ENCODE measurements at places on chromosomes 5 and 9.
A peak's percentile ranks its signal among the peaks of the same experiment; 100 is the strongest.

GRCh38 chr9:136327304-136327974 lies at the start of gene GPSM1:
Gene GPSM1, plus strand, starts transcription at chr9:136327539. Its CDS starts 157 bp downstream, at chr9:136327696.
- peak; percentile 34 for DNase-seq

DNA sequence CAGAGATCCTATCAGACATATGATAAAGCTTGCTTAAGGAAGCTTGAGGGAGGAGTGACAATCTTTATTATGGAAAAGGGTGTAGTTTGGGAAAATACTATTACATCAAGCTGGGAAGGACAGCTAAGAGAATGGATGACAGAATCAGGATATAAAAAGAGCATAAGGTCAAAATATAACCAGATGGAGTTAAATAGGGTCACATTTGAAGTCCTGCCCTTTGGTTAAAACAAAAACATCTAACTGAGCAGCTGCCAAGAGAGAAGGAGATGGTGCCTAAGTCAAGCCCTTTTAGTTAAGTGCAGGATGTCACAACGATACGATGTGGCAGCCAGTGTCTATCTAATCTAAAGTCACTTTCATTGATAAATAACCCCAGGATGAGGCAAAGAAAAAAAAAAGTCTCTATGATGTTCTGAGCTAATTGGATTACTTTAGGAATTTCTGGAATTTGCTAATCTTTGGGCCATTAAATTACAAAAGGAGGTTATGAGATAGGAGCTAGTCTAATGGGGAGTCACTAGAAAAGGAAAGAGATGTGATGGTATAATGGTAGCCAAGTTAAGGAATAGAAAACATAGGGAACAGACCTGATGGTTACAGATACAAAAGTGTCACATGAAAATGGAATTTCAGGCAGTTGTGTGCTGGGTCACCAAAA lies 365.2 kb downstream of the PDE4D start:
- DNase-seq: no peak

GRCh38 chr9:118596374-118597015 lies 772.7 kb downstream of the BRINP1 start:
- no peak for DNase-seq

DNA sequence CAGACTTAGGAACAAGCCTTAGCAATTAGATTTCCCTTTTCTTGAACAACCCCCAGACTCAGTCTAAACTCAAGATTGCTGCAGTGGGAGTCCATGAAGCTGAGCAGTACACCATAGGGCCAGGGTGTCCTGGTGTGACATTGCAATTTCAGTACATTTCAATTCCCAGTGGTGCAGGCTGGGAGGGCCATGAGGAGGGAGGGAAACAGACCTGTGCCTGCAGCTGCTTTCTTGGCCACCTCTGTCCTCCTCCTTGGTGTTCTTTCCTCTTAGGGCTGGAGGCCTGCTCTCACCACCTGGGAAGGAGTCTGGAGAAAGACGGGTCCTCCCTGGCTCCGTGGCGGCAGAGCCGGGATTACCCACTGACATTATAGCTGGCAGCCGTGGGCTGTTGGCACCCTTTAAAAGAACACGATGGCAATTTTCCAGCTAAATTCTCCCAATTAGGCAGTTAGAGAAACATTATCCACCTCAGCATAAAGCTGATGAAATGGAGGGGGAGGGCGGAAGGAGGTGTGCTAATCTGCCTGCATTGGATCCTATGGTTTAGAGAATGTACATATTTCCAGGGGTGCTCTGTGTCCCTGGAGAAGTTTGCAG lies 186.4 kb downstream of the SLIT3 start:
- DNase-seq: no peak

- DNase-seq: no peak
Measured at GRCh38 chr5:94910721-94911120, 292.3 kb downstream of the SLF1 start.

DNA sequence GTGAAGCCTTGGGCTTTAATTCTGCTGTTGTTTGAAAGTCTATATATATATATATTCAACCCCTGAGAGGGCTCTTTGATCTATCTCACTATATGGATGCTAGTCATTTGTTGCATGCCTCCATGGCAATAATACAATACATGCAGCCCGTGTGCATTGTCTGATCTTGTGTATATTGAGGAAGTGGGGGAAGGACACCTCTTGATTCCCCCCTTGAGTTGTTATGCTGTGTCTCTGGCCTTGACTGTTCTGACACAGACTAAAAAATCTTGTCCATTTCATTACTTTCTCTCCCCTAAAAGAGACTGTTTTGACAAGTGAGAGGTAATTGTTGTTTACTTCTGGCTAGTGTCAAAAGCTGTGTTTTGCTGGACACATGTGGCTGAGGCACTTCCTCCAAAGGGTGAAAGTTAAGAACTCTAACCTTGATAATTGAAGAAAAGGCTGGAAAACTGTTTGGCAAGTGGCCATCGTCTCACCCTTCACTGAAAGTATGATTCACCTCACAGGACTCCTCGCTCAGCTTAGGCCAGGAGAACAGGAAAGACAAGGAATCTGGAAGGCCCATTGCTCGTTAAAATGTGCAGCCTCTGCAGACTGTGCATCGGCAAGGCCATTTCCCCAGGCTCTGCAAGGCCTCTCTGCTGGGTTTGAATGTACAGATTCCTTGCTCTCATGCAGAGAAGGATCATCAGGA lies 304.0 kb downstream of the PRELID2 start:
- DNase-seq: no peak

DNA sequence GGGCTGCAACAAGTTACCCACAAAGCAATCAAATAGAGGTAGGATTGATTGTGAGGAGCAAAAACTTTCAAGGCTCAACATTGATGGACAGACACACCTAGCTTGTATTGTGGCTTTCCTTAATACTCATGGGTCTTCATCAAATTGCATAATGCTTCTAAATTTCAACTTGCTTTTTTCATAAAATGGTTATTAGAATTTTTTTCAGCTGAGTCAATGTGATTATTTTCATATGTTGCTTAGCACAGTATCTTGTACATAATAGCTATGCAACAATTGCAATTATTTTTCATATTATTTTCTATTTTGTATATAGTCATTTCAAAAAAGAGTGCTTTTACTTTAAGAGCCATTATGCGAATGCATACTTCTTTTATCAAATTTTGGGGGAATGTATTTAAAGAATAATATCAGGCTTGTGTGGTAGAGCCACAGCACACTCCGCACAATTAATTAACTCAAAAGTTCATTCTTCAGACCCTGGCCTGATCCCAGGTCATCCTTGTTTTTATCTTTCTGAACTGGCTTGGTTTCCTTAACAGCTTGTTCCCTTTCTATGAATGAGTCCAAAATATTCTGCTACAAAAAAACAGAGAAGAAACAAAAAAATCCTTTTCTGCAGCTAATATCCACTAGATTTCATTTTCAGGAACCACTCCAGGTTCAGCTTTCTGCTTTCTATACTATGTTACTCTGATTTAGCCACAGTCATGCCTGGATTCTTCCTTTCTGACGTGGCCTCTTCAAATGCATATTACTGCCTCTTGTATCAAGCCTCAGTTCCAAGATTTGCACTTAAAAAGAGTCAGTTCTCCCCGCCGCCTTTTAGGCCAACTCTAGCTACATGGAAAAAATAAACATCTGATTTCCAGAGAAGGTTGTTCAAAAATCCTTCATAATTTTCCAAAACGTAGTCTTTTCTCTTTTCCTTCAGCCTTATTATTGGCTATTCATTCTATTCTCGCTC lies 45.3 kb upstream of the CDH9 start:
- no peak for DNase-seq

- DNase-seq: no peak
Measured at GRCh38 chr5:139141446-139142204, 56.5 kb downstream of the SIL1 start.

Measured in CD4-positive, alpha-beta T cell treated with Interferon alpha-2 for 1 hour (primary cell).